ENCODE measurements at places on chromosomes 1 and 21. TPM values are rescaled to one million over a fixed set of nuclear protein-coding genes. Genes with fewer than 3 reads are reported as not detected.

- H3K4me1 ChIP-seq, result peaks cover 13% of the 10 kb centered on the region
- peaks cover 1% of the 10 kb centered on the region for H3K36me3 ChIP-seq
- peaks cover 3% of the 10 kb centered on the region for H3K27me3 ChIP-seq
- H3K4me3 ChIP-seq, result no peak overlapping the region
- no peak for DNase-seq
Measured at GRCh38 chr1:28323720-28324119, 5.1 kb upstream of the MED18 start.

DNA sequence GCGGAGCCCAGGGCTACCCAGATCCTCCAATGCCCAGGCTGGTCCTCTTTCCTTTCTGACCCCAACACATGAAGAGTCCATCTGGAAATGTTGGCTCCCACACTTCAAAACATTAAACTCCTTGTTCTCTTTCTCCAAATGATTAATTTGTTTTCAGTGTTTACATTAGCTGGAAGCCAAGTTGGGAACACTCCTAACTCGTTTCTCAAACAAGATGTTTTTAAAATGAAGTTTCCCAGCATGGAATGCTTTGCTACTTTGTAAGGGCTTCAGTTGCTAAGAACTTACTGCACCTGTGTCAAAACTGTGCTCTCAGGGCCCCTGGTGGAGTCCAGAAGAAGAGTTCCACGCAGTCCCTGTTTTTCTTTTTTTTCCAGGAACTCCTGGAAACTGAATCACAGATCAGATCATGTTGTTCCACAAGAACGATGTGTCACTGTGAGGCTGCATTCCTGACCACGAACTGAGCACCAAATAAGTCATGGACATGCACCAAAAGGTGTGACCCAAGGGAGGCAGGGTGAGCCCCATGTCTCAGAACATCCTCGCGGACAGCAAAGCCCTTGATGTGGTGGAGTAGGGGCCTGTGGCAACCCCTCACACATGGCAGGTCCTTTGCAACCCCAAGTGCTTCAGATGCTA is 257.3 kb downstream of the KCNJ6 start:
- DNase-seq, result no peak
- H3K4me3 ChIP-seq, result no peak overlapping the region
- no peak overlapping the region for H3K27ac ChIP-seq
- H3K4me1 ChIP-seq, result no peaks in the 10 kb centered on the region
- no peaks in the 10 kb centered on the region for H3K36me3 ChIP-seq
- peaks cover 7% of the 10 kb centered on the region for H3K27me3 ChIP-seq

- H3K4me3 ChIP-seq, result no peak overlapping the region
- H3K36me3 ChIP-seq, result no peaks in the 10 kb centered on the region
- DNase-seq, result no peak
- no peak overlapping the region for H3K27ac ChIP-seq
Measured at GRCh38 chr21:45632637-45633251, 10.8 kb upstream of the PCBP3 start.

GRCh38 chr1:183957216-183957830 is 80.2 kb downstream of the COLGALT2 start:
- DNase-seq, result no peak
- H3K4me3 ChIP-seq, result no peak overlapping the region
- H3K27me3 ChIP-seq, result no peaks in the 10 kb centered on the region
- peaks cover 8% of the 10 kb centered on the region for H3K36me3 ChIP-seq
- no peak overlapping the region for H3K27ac ChIP-seq

GRCh38 chr1:19427087-19427781 is 58.1 kb downstream of the CAPZB start:
- H3K36me3 ChIP-seq, result peaks cover 38% of the 10 kb centered on the region
- H3K4me1 ChIP-seq, result peaks cover 44% of the 10 kb centered on the region
- no peak overlapping the region for H3K4me3 ChIP-seq
- H3K27ac ChIP-seq, result no peak overlapping the region
- no peaks in the 10 kb centered on the region for H3K27me3 ChIP-seq

- no peak overlapping the region for H3K27ac ChIP-seq
- no peak overlapping the region for H3K4me3 ChIP-seq
- H3K27me3 ChIP-seq, result no peaks in the 10 kb centered on the region
- no peak for DNase-seq
Measured at GRCh38 chr1:114390361-114390760, 120.6 kb downstream of the TRIM33 start.

DNA sequence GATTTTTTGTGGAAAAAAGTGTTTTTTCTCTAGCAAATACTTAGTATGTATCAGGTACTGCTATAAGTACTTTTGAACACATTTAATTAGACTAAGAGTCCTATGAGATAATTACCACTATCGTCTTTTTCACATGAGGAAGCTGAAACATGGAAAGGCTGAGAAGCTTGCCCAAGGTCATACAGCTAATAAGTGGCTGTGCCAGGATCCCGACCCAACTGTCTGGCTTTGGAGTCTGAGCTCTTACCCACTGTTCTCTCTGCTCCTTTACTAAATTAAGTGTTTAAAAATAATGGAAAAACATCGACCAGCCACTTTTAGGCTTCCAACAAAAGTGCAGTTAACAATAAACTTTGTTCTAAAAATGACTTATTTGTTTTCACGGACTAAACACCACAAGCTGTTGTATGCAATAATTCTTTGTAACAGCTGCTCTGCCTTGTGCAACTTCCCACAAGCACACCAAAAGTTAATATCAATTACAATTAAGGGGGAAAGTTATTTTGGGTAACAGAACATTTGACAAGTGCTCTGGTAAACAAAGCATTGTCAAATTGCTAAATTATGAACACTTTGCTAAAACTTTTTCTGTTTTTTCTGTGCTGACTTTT is 75.7 kb downstream of the CRB1 start:
- H3K36me3 ChIP-seq, result no peaks in the 10 kb centered on the region
- H3K27ac ChIP-seq, result no peak overlapping the region
- no peak for DNase-seq

GRCh38 chr1:27868932-27869718 is 3.2 kb upstream of the THEMIS2 start:
- H3K4me3 ChIP-seq, result peak overlapping the region; percentile 64
- H3K27ac ChIP-seq, result peak overlapping the region; percentile 93
- peak; percentile 84 for DNase-seq
- no peaks in the 10 kb centered on the region for H3K27me3 ChIP-seq

GRCh38 chr1:154097873-154098272 is 57.0 kb downstream of the NUP210L start:
- H3K27ac ChIP-seq, result no peak overlapping the region
- H3K36me3 ChIP-seq, result no peaks in the 10 kb centered on the region
- DNase-seq, result no peak
- H3K27me3 ChIP-seq, result no peaks in the 10 kb centered on the region
- no peak overlapping the region for H3K4me3 ChIP-seq

DNA sequence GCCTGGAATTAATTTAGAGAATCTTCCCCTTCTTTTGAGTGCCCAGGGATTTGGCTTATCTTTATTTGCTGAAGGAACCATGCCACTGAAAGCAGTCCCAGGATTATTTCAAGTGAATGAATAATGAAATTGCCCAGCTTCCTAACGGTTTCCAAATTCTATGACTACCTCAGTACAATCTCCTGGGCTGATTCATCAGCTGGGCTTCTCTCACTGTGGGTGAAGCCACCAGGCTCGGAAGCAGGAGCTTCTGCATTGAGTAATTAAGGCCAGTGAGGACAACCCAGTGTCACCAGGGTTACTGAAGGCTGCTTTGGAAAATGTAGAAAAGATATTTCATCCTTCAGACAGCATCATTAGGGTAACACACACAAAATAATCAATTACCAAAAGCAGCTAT is 169.8 kb downstream of the DAB1 start:
- H3K4me1 ChIP-seq, result no peaks in the 10 kb centered on the region
- H3K4me3 ChIP-seq, result no peak overlapping the region
- no peaks in the 10 kb centered on the region for H3K27me3 ChIP-seq

GRCh38 chr1:13494025-13494424 is 19.8 kb downstream of the LRRC38 start:
- no peak for DNase-seq
- no peak overlapping the region for H3K27ac ChIP-seq
- H3K4me3 ChIP-seq, result no peak overlapping the region
- H3K4me1 ChIP-seq, result no peaks in the 10 kb centered on the region
- no peaks in the 10 kb centered on the region for H3K36me3 ChIP-seq

- H3K4me3 ChIP-seq, result peak overlapping the region; percentile 12
- DNase-seq, result peak; percentile 81
- H3K27me3 ChIP-seq, result no peaks in the 10 kb centered on the region
- H3K27ac ChIP-seq, result peak overlapping the region; percentile 13
Measured at GRCh38 chr1:45014321-45015028, 2.4 kb downstream of the UROD start.

- DNase-seq, result no peak
- H3K4me1 ChIP-seq, result peaks cover 22% of the 10 kb centered on the region
- H3K27me3 ChIP-seq, result no peaks in the 10 kb centered on the region
- H3K36me3 ChIP-seq, result peaks cover 7% of the 10 kb centered on the region
Measured at GRCh38 chr1:20987831-20988825, 188.6 kb downstream of the EIF4G3 start.

- no peak for DNase-seq
- no peak overlapping the region for H3K4me3 ChIP-seq
- H3K36me3 ChIP-seq, result no peaks in the 10 kb centered on the region
- H3K4me1 ChIP-seq, result no peaks in the 10 kb centered on the region
- H3K27me3 ChIP-seq, result peaks cover 8% of the 10 kb centered on the region
- no peak overlapping the region for H3K27ac ChIP-seq
Measured at GRCh38 chr1:119276558-119276957, 92.0 kb upstream of the HAO2 start.

DNA sequence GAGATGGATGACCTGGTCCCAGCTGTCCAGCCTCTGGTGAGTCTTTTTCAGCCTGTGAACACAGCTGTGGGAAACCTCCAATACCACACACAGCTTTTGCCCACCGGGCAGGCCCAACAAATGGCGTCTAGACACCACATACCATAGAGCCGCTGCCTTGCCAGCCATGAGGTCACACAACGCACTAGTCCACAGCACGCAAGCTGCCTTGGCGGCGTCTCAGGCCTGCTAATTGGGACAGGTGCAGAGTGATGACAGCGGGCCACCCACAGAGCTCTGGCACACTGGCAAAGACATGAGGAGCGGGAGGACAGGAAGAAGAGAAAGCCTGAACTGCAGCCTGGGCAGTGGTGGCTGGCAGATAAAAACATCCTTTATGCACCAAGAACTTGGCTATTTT is 125.5 kb downstream of the ADAMTS1 start:
- no peaks in the 10 kb centered on the region for H3K27me3 ChIP-seq
- H3K4me3 ChIP-seq, result no peak overlapping the region
- no peak overlapping the region for H3K27ac ChIP-seq
- DNase-seq, result no peak
- H3K4me1 ChIP-seq, result no peaks in the 10 kb centered on the region
- H3K36me3 ChIP-seq, result no peaks in the 10 kb centered on the region

DNA sequence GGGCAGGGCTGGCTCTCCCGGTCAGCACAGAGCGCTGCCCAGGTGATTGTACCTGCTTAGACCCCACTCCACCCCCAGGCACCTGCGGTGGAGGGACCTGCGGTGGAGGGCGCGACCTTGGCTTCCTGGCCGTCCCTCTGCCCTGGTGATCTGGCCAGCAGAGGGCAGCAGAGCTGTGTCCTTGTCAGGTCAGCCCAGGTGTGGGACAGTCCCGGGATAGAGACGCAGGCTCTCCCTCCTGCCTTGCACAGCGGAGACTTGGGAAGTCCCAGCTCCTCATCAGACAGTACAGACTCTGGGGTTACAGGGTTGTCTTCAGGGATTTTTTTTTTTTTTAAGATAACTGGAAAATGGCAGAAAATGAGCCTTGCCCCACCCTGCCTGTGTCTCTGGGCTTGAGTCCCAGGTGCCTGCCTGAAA is 10.0 kb downstream of the SLX9 start:
- H3K4me1 ChIP-seq, result peaks cover 8% of the 10 kb centered on the region
- no peaks in the 10 kb centered on the region for H3K27me3 ChIP-seq
- H3K4me3 ChIP-seq, result no peak overlapping the region
- H3K27ac ChIP-seq, result no peak overlapping the region

GRCh38 chr1:208149776-208150514 is 94.2 kb downstream of the PLXNA2 start:
- DNase-seq, result no peak
- H3K27me3 ChIP-seq, result peaks cover 8% of the 10 kb centered on the region
- H3K4me1 ChIP-seq, result no peaks in the 10 kb centered on the region

- no peak overlapping the region for H3K27ac ChIP-seq
- no peak for DNase-seq
- H3K4me1 ChIP-seq, result no peaks in the 10 kb centered on the region
- H3K36me3 ChIP-seq, result no peaks in the 10 kb centered on the region
- peaks cover 5% of the 10 kb centered on the region for H3K27me3 ChIP-seq
- no peak overlapping the region for H3K4me3 ChIP-seq
Measured at GRCh38 chr1:47693115-47693514, 255.3 kb downstream of the FOXD2 start.

DNA sequence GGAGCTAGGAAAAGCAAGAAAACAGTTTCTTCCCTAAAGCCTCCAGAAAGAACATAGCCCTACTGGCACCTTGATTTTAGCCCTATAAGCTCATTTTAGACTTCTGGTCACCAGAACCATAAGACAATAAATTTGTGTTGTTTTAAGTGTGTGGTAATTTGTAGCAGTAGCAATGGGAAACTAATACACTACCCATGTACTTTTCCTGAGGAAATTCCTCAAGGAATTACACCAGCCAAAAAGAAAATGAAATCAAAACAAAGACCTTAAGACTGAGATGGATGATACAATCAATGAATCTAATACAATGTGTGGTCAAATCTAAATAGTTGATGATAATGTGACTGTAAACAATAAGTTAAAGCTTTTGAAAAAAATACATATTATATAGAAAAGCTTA is 11.8 kb downstream of the VAMP4 start:
- no peaks in the 10 kb centered on the region for H3K27me3 ChIP-seq
- H3K27ac ChIP-seq, result no peak overlapping the region
- peaks cover 1% of the 10 kb centered on the region for H3K4me1 ChIP-seq
- peaks cover 69% of the 10 kb centered on the region for H3K36me3 ChIP-seq

DNA sequence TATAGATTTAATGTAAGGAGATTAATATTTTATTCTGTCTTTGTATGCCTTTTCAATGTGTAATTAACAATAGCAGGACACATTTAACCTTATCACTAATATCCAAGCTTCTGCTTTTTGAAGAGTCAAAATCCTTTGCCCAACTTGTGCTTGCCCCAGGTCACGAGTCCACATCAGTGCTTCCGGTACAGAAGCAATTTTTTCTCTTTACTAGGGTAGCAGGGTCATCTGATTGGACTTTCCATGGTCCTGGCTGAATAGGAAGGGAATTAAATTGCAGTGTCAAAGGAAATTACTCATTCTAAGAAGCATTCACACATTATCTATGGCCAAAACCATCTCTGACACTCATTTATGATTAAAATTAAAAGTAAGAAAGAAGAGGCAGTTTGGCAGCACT is 460.5 kb upstream of the ADGRL2 start:
- no peaks in the 10 kb centered on the region for H3K36me3 ChIP-seq
- no peak for DNase-seq
- H3K4me1 ChIP-seq, result no peaks in the 10 kb centered on the region
- H3K27me3 ChIP-seq, result no peaks in the 10 kb centered on the region
- no peak overlapping the region for H3K27ac ChIP-seq
- H3K4me3 ChIP-seq, result no peak overlapping the region

GRCh38 chr1:159921251-159921650 is 4.1 kb downstream of the TAGLN2 start:
- H3K4me1 ChIP-seq, result peaks cover 68% of the 10 kb centered on the region
- H3K36me3 ChIP-seq, result peaks cover 73% of the 10 kb centered on the region
- no peak for DNase-seq
- no peaks in the 10 kb centered on the region for H3K27me3 ChIP-seq
- H3K4me3 ChIP-seq, result peak overlapping the region; percentile 100

TNFRSF1B gene
- total RNA-seq, result 447 TPM

C1orf210 gene
- total RNA-seq, result not detected

UBE4B gene
- 31.3 TPM for total RNA-seq

RSBN1 gene
- total RNA-seq, result 32.1 TPM

CYP4A22 gene
- total RNA-seq, result not detected

G0S2 gene
- total RNA-seq, result 7.3 TPM

TSPEAR gene
- total RNA-seq, result not detected

FH gene
- 56.6 TPM for total RNA-seq

MMEL1 gene
- 1.0 TPM for total RNA-seq
